ENCODE measurements at places on chromosomes 4 and X.

DNA sequence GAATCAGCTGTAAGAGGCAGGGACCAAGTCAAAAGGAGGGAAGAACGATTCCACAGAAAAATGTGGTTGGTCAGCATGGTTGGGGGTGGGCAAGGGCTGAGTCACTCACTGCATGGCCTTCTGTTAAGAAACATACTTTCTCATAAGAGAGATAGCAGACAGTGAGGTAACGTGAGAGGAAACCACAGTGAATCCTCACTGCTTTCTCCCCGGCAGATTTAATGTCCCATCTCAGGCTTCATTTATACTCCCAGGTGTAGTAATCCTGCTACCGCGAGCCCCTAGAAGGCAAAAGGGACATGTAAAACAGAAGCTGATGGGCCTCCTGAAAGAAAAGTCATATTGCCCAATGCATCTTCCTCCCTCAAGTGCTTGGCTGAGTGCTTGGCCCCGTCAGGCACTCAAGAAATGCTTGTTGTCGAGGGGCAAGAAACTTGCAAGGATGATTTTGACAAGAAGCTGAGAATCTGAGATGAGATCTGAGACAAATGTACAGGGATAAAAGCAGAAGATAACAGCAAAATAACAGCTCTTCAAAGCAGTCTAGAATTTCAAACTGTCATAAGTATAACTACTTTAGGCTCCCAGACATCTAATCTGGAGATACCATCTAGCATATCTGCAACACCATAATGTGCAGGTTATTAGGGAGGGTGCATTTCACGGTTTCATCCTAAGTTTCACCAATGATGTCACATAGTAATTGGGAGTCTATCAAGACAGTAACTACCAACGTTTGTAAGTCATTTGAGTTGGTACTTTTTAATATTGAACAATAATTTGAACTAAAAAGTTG lies 40.2 kb downstream of the SH3KBP1 start:
- no peak for DNase-seq

GRCh38 chr4:109559625-109559982 lies 442 bp upstream of the MCUB start:
- DNase-seq = no peak

- DNase-seq = no peak
These were observed 48.1 kb downstream of the UGT2A2 start for GRCh38 chr4:69591364-69591763.

DNA sequence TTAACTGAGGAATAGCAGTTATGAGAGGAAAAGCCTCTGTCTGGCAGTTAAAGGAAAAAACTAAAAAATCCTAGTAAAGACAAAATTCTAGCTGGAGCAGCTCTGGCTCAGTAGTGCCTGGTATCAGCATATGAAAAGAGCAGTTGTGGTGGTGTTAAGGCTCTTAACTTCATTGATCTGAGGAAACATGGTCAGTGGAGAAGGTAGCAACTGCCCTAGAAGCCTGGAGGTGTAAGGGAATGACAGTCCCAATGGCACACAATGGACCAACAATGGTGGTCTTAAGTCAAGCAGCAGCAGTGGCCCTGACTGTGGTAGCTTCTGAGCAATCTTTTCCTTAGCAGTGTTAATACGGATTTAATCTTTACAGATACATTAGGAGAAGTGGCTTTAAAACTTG lies 189.6 kb upstream of the POF1B start:
- no peak for DNase-seq

GRCh38 chr4:111400741-111401140 lies 744.5 kb upstream of the FAM241A start:
- DNase-seq = no peak

- DNase-seq = no peak
These were observed 250.0 kb upstream of the NDST3 start for GRCh38 chr4:117784266-117784665.
